ENCODE measurements at places on chromosomes 2 and 18.

- no peak for DNase-seq
Observed at GRCh38 chr2:152072011-152072410, 26.8 kb downstream of the CACNB4 start.

DNA sequence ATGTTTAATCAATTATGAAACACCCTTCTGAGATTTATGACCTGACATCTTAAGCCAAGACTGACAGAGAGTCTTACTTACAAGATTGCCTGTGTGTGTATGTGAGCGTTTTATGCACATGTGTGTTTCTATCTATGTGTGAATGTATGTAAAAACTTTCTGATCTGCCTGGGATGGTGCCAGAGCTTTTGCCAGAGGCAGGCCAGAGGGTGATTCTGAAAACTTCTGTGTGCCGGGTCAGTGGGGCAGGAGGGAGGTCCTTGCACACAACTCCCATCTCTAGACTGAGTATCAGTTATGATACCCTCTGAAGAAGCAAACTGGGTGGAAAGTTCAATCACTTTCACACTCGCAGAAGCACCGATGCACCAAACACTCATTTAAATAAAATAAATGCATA lies 335.0 kb upstream of the NT5C1B start:
- DNase-seq = no peak

DNA sequence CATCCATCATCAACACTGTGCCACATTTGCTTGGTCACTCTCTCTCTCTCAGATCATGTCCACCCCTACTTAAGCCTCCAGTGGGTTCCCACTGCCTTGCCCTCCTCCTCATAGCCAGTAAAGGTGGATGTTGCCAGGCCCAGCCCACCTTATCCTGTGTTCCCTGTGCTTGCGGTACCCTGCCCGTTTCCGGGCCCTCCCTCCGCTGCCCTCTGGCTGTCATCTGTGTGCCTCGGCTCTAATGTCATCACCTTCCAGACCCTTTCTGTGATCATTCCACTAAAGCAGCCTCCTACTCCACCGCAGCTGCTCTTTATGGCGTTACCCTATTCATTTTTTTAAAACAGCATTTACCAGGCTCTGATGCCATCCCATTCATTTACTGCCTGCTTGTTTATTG lies 305.7 kb upstream of the SKOR2 start:
- DNase-seq = no peak

DNA sequence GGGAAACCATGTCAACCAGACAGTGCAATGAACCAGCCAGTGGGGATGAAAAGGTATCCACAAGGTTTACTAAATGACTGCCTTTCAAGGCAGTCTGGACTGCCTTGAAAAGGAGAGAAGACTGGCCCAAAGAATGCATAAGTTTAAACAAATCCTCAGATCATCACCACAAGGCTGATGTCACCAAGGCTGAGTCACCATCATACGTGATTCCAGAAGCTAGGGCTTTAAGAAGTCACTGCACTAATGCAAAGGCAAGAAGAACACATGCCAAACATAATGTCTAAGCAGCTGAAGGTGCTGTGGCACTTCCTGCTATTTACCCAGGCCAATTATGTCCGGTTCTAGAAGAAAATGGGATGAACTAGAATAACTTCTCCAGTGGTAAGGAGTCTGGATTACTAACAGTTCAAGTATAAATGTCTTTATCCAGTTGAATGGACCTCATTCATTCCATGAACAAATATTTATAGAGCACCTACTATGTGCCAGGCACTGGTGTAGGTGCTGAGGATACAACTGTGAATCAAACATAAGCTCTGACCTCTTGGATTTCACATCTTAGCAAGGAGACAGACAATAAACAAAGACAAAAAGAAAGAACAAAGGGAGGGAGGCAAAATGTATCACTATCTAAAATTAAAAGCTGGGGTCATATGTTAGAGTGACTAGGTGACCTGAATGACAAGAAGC lies 37.6 kb upstream of the ONECUT2 start:
- no peak for DNase-seq

DNA sequence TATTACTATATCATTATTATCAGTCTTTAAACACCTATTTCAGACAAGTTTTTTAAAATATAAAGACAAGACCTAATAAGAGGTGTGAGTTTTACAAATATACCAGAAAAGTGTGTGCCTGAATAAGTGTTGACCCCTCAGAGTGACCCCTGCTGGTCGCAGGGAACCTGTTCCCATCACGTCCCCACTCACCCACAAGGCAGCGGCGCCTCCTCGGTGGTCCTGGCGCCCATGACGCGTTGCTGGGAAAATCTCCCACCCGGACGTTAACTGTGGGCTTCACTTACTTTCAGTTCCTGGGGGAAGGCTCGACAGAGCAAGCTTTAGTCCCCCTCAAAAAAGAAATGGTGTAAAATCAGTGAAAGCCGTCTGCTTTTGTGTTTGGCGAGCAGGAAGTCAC lies 93.5 kb downstream of the TMEM18 start:
- no peak for DNase-seq

DNA sequence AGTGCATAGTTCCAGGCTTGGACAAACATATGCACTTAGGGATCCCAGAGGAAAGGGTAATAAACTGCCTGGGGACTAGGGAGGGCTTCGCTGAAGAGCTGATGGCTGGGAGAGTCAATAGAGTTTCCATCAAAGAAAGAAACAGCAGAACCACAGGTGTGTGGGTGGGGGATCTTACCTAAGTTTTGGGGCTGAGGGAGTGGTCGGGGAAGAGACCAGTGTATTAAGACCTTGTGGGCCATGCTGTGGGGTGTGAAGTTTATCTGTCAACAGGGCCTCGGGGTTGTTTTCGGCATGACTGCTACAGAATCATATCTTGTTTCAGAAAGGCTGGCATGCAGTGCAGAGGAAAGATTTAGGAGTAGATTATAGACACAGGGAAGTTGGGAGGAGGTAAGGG lies 31.2 kb upstream of the GTF2A1L start:
- DNase-seq = no peak

GRCh38 chr2:141927536-141927935 lies 203.3 kb downstream of the LRP1B start:
- no peak for DNase-seq
